Activated CD4-positive, alpha-beta T cell treated with anti-CD3 and anti-CD28 coated beads, Interleukin-2, amount 10 ng/mL, durations not matched to agents 24 days and 14 days (primary cell): ENCODE measurements at places on chromosomes 16 and 17. TPM values are rescaled to one million over a fixed set of nuclear protein-coding genes. Genes with fewer than 3 reads are reported as not detected.

Gene CCL4
- total RNA-seq: 351 and 370 TPM in 2 replicates

Gene CRYBA1
- not detected in 2 replicates for total RNA-seq

Gene IRF8
- total RNA-seq: 235 and 248 TPM in 2 replicates

GRCh38 chr16:81384006-81384405, 60.6 kb upstream of the CMIP start:
- no peak overlapping the region for H3K27ac ChIP-seq
- H3K4me3 ChIP-seq: no peak overlapping the region
- H3K36me3 ChIP-seq: peaks cover 9% of the 10 kb centered on the region
- no peaks in the 10 kb centered on the region for H3K27me3 ChIP-seq
- H3K4me1 ChIP-seq: peaks cover 2% of the 10 kb centered on the region
- DNase-seq: no peak

DNA sequence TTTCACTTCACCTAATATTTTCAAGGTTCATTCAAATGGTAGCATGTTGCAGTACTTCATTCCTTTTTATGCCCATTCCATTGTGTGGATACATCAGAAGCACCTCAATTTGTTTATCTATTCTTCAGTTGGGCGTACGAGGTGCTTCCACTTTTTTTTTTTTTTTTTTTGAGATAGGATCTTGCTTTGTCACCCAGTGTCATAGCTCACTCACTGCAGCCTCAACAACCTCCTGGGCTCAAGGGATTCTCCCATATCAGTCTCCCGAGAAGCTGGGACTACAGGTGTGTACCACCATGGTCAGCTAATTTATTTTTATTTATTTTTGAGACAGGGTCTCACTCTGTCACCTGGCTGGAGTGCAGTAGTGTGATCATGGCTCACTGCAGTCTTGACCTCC, 22.5 kb upstream of the SPNS3 start:
- H3K27me3 ChIP-seq: peaks cover 2% of the 10 kb centered on the region
- no peaks in the 10 kb centered on the region for H3K36me3 ChIP-seq
- H3K27ac ChIP-seq: no peak overlapping the region
- peaks cover 5% of the 10 kb centered on the region for H3K4me1 ChIP-seq

- H3K4me3 ChIP-seq: no peak overlapping the region
- DNase-seq: no peak
- H3K36me3 ChIP-seq: peaks cover 36% of the 10 kb centered on the region
- H3K27ac ChIP-seq: no peak overlapping the region
- peaks cover 31% of the 10 kb centered on the region for H3K4me1 ChIP-seq
Measured at GRCh38 chr17:66682283-66682682, 152.6 kb upstream of the CACNG5 start.

DNA sequence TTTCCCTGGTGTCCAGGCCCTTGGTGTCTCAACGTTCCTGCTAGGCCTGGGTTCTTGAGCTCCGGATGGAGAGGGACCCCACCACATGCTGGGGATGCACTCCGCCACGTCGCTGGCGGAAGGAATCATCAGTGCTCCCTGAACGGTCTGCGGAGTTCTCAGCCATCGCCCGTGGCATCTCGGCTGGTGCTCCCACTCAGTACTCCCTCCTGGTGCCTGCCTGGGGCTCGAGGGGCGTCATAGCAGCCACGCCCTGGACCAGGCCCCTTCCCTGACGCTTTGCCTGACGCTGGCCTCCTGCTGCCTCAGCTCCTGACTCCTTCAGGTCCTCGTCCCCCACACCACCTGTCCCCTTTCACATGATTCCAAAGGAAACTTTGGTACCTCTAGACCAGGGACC, 95.9 kb upstream of the CIBAR2 start:
- DNase-seq: no peak
- H3K27me3 ChIP-seq: no peaks in the 10 kb centered on the region
- peaks cover 2% of the 10 kb centered on the region for H3K36me3 ChIP-seq
- H3K4me1 ChIP-seq: no peaks in the 10 kb centered on the region
- H3K4me3 ChIP-seq: no peak overlapping the region

Gene SLC12A4
- total RNA-seq: 40.6 and 44.7 TPM in 2 replicates
